Stimulated activated CD8-positive, alpha-beta memory T cell treated with anti-CD3 and anti-CD28 coated beads, Interleukin-7, amount 100 ng/mL, for 1 hour (primary cell): ENCODE measurements at places on chromosomes 1 and 21.

DNA sequence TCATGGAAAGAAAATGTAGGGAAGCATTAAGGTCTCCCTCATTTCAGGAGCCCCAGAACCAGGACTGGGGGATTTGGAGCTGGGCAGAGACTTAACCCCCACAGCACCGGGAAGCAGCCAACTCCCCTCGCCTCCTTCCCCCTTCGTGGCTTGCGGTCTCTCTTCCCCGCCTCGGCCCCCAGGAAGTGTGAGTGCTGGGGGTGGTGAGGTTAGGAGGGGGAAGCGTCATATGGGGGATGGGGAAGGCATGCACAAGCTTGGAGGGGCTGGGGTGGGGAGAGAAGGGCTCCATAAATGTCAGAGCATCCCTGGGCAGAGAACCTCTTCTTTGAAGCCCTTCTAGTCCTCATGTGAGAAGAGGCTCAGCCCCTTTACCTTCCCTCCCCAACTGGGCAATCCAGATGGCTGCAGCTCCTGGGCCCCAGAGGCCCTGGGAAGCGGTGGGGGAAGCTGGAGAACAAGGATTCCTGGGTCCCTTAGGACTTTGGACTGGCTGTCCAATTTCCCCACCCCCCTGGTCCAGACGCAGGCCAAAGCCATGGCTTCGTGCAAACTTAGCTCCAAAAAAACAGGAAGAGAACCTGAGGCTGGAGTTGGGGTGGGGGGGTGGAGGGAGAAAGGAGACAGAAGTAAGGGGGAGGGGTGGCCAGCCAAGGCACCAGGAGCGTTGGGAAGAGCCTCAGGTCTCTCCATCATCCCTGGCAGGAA is 7.8 kb downstream of the ZBTB7B start:
- DNase-seq = no peak

GRCh38 chr1:53987880-53988279 is 30.1 kb downstream of the LDLRAD1 start:
- DNase-seq = no peak

GRCh38 chr1:8343044-8343443 is 25.1 kb downstream of the SLC45A1 start:
- no peak for DNase-seq

DNA sequence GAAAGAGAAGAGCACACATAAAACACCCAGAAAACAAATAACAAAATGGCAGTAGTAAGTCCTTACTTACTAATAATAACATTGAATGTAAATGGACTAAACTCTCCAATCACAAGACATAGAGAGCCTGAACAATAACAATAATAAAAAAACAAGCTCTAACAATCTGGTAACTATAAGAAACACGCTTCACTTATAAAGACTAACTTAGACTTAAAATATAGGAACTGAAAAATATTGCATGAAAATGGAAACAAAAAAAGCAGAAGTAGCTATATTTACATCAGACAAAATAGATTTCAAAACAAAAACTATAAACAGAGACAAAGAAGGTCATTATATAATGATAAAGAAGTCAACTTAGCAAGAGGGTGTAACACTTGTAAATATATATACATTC is 83.1 kb upstream of the LYPLAL1 start:
- DNase-seq = no peak

DNA sequence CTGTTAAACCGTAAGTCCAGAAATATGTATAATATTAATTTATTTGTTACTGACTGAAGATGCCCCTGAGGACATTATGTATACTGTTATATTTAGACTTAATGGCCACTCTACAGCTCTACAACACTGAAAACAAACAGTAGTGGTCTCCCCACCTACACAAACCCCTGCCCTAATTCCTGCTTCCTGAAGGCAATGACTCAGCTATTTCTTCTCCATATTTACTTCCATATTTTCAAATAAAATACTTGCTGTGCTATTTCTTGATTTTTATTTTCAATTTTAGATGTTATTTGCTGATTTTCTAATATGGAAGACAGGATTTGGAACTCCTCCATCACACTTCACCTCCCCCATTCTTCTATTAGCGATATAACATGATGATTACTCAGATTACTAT is 97.6 kb downstream of the PCNX2 start:
- DNase-seq = no peak

DNA sequence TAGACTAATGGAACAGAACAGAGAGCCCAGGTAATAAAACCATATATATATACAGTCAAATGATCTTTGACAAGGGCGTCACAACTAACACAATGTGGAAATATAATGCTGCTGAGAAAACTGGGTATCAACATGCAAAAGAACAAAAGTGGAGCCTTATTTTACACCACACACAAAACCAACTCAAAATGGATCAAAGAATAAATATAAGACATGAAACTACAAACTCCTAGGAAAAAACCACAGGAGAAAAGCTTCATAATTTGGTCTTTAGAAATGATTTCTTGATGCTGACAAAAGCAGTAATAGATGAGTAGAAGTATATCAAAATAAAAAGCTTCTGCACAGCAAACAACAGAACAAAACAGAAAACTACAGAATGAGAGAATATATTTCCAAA is 192.2 kb downstream of the AKT3 start:
- no peak for DNase-seq

- no peak for DNase-seq
Observed at GRCh38 chr1:198391393-198392020, 149.0 kb downstream of the ATP6V1G3 start.

- DNase-seq = no peak
Observed at GRCh38 chr1:162316187-162316586, 60.5 kb downstream of the SPATA46 start.

- DNase-seq = no peak
Observed at GRCh38 chr1:28139025-28139712, 37.3 kb downstream of the PTAFR start.

DNA sequence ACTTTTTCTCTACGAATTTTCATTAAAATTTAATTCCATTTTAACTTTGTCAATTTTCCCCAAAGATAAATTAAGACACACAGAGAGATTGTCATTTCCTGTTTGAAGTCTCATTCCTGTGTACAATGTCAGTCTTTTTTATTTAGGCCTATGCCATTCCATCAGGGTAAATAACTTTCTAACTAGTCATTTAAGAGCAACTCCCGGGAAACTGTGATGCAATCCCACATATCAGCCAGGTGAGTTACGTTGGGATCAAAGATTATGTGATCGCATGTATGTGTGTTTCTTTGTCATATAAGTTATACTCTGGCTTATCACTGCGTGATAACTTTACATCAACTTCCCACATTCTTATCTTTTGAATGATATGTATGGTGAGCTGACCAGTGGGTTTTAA is 86.1 kb upstream of the S1PR1 start:
- no peak for DNase-seq

DNA sequence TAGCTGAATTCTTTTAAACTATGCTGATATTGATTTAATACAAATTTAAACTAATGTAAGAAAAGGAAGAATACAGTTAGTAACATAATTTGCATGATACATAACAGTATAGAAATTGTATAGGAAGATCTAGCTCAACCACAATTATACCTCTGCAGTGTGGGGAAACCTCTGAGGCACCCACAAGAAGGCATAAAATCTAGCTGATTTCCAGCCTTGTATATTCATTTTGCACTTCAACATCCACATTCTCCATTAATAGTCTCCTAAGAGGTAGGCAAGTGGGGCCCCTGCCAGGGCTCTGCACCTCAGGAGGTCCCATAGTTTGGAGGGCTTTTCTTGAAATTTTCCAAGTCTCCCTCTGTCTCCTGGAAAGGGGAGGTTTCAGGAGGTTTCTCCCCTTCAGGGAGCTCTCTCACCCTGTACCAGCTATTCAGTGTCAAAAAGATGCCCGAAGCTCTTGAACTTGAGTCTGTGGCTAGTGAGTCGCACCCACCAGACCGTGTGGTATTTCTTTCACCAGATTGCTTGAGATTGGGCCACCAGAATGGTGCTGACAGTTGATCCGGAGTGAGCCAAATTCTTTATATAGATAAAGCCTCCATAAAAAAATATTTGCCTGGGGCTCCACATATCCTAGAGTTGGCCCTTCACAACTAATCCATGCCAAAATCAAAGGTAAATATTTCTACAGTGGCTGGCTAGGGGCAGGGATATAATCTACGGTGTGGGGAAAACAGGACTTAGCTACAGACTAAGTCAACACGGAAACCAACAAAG is 108.2 kb downstream of the TIAM1 start:
- DNase-seq = no peak

DNA sequence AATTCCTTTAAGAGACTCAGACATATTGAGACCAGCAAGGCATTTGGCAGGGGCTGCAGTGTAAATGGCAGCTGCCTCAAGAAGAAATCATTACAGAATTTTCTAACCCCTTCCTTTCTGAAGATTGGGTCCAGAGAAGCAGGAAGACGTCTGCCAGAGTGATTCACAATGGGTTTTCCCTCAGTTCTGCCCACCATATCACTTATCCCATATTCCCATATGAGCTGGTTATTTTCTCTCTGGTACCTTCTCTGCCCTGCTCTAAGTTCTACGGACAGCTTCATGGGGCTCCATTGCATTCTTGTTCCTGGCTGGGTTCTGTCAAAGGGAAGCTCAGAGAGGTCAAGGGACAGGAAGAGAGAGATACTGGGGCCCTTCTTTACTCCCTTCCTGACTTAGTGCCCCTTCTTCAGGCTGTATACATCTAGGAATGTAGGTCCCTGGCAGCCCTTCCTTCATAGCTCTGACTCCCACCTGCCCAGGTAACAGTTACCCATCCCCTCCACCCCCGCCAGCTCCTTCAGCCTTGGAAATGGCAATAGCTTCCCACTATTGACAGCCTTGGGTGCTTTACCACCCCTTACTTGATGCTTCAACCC is 420.6 kb upstream of the DAB1 start:
- no peak for DNase-seq

- DNase-seq = no peak
Observed at GRCh38 chr1:11787251-11787803, 18.4 kb downstream of the MTHFR start.

DNA sequence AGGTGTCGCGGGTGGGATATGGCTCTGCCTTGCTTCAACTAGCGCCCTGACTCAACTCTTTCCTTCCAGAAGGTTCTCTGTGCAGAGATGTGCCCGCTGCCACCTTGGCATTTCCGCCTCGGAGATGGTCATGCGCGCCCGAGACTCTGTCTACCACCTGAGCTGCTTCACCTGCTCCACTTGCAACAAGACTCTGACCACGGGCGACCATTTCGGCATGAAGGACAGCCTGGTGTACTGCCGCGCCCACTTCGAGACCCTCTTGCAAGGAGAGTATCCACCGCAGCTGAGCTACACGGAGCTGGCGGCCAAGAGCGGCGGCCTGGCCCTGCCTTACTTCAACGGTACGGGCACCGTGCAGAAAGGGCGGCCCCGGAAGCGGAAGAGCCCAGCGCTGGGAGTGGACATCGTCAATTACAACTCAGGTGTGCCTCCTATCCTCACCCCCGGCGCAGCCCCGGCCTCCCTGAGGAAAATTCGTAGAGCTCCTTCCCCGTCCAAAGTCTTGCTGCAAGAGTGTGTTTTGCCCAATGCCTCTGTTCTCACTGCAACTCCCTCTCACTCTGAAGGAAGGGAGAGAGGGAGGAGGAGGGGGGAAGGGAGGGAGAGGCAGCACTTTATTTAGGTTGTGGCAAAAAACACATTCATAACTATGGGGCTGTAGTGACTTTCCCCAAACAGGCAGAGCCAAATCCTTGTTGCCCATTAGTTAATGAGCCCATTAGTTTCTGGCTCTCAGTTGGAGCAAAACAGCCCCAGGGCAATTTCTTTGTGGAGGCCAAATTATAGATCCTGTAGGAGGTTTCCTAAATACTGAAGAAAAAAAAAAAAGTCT is 4.3 kb downstream of the LHX9 start:
- no peak for DNase-seq

GRCh38 chr1:58942759-58943191 is 158.9 kb upstream of the JUN start:
- DNase-seq = no peak

DNA sequence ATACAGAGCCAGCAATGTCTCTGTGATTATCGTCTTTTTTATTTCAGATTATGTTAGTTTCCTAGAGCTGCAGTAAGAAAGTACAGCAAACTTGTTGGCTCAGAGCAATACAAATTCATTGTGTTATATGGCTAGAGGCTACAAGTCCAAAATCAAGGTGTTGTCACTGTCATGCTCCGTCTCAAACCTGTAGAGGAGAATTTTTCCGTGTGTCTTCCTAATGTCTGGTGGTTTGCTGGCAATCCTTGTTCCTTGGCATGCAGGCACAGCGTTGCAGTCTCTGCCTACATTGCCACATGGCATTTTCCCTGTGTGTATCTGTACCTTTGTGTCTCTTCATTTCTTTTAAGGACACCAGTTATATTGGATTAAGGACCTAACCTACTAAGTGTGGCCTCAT is 244.4 kb downstream of the LRRIQ3 start:
- no peak for DNase-seq

- DNase-seq = no peak
Observed at GRCh38 chr21:38807441-38807871, 1.7 kb downstream of the ETS2 start.

GRCh38 chr1:163440090-163440489 is 118.3 kb downstream of the NUF2 start:
- DNase-seq = no peak

DNA sequence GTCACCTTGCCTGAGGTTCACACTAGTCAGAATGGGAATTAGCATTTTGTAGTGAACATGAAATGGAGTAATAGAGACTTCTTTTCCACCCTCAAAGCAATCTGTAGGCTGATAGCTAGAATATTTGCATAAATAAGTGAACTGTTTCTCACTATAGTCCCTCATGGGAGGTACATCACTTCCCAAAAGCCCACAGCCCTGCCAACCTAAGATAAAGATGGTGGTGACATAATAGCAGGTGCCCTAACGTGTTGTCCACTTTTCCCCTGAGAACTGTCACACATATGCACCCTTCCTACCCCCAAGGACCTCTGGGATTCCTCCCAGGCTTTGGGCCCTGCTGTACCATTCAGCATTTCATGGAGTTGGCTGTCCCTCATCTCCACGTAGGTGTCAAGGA is 4.4 kb downstream of the TMEM35B start:
- no peak for DNase-seq

DNA sequence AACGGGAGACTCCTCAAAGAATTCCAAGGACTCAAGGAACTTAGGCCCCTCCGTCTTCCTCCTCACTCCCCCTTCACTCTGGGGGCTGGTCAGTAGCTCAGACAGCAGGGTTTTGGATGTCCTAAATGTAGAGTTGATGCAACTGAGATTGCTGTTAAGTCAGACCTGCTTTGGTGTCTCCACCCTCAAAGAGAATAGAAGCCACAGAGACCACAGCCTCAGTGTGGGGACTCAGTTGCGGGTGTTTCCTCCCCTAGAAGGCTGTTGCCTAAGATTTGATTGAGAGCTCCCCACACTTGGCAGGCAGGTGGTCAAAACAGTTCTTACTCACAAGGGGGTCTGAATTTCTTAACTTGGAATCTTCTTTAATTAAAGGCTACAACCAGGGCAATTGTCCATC is 7.6 kb downstream of the MAN1C1 start:
- DNase-seq = no peak

GRCh38 chr1:171431994-171432393 is 53.3 kb upstream of the PRRC2C start:
- DNase-seq = no peak
